ENCODE measurements at places on chromosomes 7 and 10. TPM values are rescaled to one million over a fixed set of nuclear protein-coding genes. Genes with fewer than 3 reads are reported as not detected.

Gene RNLS
- polyA plus RNA-seq = 7.0 TPM

Gene TLX1
- not detected for polyA plus RNA-seq

Gene PRDX3
- 99.8 TPM for polyA plus RNA-seq

Gene NAT16
- not detected for polyA plus RNA-seq

Gene TMEM270
- not detected for polyA plus RNA-seq

Gene FOXI2
- not detected for polyA plus RNA-seq

Gene SEC23IP
- polyA plus RNA-seq = 47.2 TPM

Gene SH2D4B
- polyA plus RNA-seq = not detected

Gene AGK
- polyA plus RNA-seq = 125 TPM
